T-helper 9 cell (primary cell): ENCODE measurements at places on chromosomes 5 and 9.
A peak's percentile ranks its signal among the peaks of the same experiment; 100 is the strongest.

DNA sequence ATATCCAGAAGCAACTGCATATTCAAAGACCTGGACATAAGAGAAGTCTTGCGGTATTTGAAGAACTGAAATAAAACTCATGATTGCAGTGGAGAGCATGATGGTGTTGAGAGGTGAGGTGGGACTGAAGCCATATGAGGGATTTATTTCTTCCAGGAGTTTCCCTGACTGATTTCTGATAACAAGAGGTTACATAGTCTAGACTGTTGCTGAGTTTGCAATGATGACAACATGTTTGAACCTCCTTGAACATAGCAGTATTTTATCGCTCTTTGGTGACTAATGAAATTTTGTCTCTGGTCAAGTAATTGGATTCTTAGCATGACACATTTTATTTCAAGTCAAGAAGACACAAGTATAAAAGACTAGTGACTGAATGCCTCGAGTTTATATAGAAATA lies 61.8 kb downstream of the ACTBL2 start:
- no peak for DNase-seq

DNA sequence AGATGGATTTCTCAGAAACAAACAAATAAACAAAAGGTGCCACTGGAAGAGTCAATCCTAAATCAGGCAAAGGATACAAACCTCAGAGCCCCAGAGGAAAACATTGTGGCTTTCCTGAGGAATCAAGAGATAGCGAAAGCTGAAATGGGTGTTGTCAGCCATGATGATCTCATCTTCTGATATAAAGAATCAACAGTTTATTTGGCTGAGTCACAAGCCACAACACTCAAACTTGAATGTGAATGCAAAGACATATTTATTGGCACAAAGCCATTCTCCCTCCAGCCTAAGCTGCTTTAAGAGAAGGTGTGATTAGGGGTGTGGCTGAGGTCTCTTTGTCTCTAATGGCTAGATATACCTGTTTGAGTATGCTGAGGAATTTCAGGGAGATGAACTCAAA lies 73.3 kb upstream of the NREP start:
- no peak for DNase-seq

- no peak for DNase-seq
Observed at GRCh38 chr5:67300326-67300725, 103.7 kb upstream of the CD180 start.

DNA sequence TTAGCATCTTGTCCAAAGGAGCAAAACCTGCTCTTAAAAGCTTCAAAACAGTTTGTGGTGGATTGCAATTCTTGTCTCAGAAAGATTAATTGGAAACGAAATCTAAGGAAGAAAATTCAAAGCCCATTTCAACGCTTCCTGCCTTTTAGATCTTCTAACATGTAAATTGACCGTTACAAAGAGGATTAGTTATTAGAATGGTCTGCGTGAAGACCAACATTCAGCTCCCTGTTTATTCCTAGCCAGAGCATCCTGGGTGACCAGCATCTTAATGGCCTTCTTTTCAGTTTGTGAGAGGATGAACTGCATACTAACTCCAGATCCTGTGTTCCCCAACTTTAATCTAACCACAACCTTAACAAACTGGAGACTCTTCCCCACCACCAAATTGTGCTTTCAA lies 109.9 kb upstream of the SLC1A3 start:
- DNase-seq: no peak

GRCh38 chr9:131534721-131535237 lies 3.7 kb upstream of the UCK1 start:
- DNase-seq: no peak

- DNase-seq: no peak
Observed at GRCh38 chr9:33080534-33080933, 4.1 kb upstream of the SMU1 start.

GRCh38 chr9:92954049-92954861 lies 6.9 kb downstream of the FGD3 start:
- peak; percentile 76 for DNase-seq

DNA sequence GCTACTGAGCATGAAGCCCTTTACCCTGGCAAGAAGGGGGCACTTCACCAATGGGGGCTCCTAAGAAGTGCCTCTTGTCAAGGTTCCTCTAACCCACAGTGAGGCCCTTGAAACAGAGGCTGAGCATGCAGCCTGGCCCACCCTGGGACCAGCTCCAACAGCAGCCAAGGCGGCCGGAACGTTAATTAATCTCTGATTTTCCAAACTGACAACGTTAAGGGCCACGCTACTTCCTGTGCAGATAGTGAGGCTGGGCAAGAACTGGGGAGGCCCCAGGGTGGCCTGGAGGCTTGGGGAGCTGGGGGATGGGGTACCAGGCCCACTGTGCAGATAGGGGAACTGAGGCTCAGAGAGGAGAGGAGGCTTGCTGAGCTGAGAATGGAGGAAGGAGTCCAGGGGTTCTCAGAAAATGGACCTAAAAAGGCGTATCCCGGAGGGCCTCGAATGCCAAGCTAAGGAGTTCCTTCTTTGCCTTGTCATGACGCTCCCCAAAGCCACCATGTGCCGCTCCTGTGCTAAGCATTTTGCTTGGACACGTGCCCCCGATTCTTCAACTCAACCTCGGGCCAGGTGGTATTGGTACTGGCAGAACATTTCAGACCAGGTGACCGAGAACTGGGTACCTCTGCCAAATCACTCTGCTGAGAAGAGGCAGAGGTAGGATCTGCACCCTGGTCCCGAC lies 72.0 kb upstream of the STXBP1 start:
- DNase-seq: no peak

GRCh38 chr9:18474783-18475182 lies 830 bp downstream of the ADAMTSL1 start:
- no peak for DNase-seq

DNA sequence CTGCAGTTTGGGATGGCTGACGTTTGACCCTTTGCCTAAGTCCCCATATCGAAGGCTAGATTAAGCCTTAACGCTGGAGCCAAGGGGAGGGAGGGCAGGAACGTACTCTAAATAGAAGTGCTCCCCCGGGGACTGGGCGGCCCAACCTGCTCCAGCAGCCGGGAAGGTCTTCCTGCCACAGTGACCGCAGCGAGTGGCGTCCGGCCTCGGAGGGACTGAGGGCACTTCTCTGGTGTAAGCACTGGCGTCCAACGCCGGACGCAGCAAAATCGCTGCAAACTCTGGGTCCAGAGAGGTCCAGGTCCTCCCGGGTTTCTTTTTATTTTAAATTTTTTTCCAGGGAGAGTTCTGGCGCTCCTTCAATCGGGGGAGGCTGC lies 505 bp upstream of the ACER2 start:
- DNase-seq: peak; percentile 6

- DNase-seq: no peak
Observed at GRCh38 chr5:172771439-172772111, 580 bp upstream of the DUSP1 start.

DNA sequence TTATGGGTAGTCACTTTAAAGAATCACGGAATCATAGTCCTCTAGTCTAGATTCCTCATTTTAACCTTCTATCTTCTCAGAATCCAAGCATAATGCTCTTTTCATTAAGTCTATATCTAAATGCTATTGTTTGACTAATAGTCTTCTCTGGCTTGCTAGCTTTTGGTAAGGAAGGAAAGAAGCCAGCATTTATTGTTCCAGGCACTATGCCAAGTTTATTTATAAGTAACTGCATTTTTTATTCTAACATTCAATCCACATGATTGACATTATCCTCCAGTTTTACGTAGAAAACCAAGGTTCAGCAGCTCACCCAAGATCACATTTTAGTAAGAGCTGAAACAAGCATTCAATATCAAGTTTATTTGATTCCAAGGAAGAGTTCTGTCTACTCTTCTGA lies 254.2 kb downstream of the SAXO1 start:
- no peak for DNase-seq

DNA sequence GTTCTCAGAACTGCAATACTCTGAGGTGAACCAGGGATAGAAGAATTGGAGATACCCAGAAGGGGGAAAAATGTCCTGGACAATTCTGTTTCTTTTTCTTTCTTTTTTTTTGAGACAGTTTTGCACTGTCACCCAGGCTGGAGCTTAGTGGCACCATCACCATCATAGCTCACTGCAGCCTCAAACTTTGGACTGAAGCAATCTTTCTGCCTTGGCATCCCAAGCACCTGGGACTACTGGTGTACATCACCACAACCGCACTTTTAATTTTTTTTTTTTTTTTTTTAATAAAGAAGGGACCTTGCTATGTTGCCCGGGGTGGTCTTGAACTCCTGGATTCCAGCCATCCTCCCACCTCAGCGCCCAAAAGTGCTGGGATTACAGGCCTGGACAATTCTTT lies 1.9 kb downstream of the EMB start:
- no peak for DNase-seq

DNA sequence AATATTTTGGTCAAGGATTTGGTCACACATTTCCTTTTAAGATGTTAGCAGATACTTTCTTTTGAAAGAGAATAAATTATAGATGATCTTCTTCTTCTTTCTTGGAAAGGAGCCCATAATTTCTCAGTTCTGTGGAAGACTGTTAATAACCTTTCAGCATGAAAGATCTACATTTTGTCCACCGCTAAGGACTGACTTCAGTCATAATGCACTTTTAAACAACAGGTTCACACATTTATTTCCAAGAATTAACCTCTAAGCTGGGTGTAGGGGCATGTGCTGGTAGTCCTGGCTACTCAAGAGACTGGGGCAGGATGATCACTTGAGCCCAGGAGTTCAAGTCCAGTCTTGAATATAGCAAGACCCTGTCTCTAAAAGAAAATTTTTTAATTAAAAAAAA lies 93.0 kb downstream of the PRKACG start:
- DNase-seq: no peak

DNA sequence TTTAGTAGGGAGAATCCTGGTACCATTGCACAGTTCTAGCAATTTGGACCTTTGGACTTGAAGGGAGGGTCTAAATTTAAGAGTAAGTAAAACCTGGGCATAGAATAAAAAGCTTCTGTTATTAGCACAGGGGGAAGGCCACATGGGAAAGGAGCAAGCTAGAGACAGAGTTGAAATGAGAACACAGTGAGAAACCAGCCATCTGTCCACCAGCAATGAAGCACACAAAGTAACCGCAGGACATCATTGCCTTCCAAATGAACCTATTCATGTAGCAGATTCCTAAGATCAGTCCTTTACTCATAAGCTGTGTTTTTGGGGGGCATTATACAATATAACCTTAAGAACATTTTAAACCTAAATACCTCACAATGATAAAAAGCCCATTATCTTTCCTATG lies 407.4 kb downstream of the HCN1 start:
- no peak for DNase-seq

GRCh38 chr5:59575648-59576445 lies 317.7 kb downstream of the PDE4D start:
- no peak for DNase-seq

- DNase-seq: no peak
Observed at GRCh38 chr9:68669218-68669617, 35.8 kb upstream of the PIP5K1B start.

DNA sequence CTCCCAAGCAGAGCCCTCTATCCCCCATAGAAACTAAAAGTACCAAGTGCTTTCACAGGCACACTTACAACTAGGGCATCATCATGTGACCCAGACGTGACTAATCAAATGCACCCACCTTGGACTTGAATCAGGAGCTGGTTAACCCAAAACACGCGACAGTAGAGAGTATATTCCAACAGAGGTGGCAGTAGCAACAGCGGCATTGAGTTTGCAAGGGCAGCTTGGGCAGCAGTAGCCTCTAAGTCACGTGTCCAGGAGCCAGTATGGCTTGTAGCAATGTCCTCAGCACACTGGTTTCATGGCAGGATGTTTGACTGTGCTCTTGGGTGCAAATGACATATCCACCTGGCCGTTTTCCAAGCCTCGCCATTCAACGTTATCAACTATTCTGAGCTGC lies 73.4 kb upstream of the DNAH5 start:
- no peak for DNase-seq

GRCh38 chr9:89658401-89658800 lies 53.6 kb downstream of the GADD45G start:
- DNase-seq: no peak

DNA sequence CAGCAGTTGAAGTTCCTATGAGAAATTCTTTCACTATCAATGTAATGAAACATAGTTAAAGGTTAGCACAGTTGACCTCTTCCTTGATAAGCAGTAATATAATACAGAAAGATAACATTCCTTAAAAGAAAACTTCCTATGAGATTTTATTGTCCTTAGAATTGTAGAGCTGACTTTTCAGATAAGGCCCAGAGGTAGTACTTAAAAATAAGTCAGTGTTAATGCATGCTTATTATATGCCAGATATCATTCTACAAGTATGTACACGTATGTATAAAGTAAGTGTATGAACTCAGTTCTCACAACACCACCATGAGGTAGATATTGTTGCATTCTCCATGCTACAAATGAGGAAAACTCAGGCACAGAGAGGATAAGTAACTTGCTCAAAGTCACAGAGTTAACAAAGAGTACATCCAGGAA lies 15.3 kb downstream of the AP3S1 start:
- DNase-seq: no peak

- DNase-seq: no peak
Observed at GRCh38 chr5:103847060-103847459, 284.5 kb upstream of the NUDT12 start.

DNA sequence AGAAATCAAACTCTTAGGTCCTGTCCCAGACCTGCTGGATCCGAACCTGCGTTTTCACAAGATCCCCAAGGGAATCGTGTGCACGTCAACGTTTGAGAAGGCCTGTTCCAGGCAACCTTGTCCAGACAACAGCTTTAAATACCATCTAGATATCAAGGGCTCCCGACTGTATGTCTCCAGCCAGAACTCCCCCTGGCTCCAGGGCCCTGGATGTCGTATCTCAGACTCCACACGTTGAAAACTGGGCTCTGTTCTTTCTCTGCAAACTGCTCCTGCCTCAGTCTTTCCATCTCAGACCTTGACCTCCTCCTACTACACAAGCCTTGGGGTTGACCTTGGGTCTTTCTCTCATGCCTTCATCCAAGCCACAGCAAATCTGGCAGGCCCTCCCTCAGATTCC lies 5.8 kb upstream of the ENG start:
- DNase-seq: no peak

DNA sequence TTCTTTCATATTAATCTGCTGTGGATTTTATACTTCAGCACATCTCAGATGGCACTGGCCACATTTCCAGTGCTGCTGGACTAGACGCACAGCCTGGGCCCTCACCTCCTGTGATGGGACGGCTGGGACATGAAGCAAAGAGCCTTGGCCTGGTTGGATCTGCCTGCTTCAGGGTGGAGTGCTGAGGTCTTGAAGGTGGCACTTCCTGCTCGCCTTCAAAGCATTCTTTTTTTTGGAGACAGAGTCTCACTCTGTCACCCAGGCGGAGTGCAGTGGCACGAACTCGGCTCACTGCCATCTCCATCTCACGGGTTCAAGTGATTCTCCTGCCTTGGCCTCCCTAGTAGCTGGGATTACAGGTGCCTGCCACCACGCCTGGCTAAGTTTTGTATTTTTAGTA lies 73.1 kb downstream of the RAPGEF1 start:
- peak; percentile 23 for DNase-seq

- no peak for DNase-seq
Observed at GRCh38 chr9:18676525-18676924, 202.6 kb downstream of the ADAMTSL1 start.
